ENCODE measurements at places on chromosomes 5 and 9.

DNA sequence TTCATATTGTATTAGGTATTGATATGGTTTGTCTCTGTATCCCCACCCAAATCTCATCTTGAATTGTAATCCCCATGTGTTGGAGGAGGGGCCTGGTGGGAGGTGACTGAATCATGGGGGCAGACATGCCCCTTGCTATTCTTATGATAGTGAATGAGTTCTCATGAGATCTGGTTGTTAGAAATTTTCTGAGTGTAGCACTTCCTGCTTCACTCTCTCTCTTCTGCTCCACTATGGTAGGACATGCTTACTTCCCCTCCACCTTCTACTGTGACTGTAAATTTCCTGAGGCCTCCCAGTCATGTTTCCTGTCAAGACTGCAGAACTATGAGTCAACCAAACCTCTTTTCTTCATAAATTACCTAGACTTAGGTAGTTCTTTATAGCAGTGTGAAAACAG lies 187.4 kb upstream of the SLC24A2 start:
- no peak for DNase-seq

- DNase-seq: no peak
These were observed 4.7 kb downstream of the VDAC1 start for GRCh38 chr5:134000091-134000511.

GRCh38 chr5:78821536-78822021 lies 163.5 kb downstream of the ARSB start:
- DNase-seq: no peak

DNA sequence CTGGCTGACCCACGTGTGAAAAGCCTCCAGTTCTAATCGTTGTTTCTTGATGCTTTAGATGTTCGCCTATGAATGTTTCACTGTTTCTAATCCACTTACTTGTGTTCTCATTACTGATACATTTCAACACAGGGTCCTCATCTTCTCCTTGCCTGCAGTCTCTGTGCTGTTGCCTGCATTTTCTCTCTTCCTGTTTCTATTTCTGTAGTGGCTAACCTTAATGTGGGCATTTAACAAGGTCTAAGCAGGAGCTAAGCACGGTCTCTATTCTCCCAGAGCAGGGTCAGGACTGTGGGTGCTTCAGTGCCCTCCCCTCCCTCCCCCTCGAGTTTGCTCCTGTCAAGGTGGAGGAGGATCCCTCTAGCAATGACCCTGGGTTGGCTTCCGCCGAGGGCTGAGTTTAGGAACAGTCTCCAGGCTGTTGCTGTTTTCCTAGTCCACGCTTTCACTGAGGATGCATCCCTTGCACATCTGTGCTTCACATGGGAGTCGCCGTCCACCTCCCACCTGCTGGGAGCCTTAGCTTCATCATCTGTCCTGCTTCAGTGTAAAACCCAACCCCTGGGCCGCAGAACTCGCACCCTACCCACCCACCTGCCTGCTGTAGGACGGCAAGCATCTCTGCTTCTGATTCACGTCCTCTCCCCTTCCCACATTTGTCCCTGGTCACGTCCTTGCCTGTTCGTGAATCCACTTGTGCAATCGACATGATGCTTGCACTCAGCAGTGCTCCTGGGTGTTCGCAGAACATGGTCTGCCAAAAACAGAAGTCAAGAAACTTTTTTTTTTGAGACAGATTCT lies 2.4 kb upstream of the EXOC3 start:
- DNase-seq: no peak

- no peak for DNase-seq
These were observed 7.6 kb upstream of the LCN2 start for GRCh38 chr9:128141604-128142003.

- DNase-seq: no peak
These were observed 715.1 kb downstream of the MAT2B start for GRCh38 chr5:164220522-164220921.
